ENCODE measurements at places on chromosomes 7 and 10.
A peak's percentile ranks its signal among the peaks of the same experiment; 100 is the strongest.

GRCh38 chr7:134996097-134996550 is 9.8 kb downstream of the AGBL3 start:
- no peak overlapping the region for H3K4me3 ChIP-seq
- H3K27me3 ChIP-seq, result no peaks in the 10 kb centered on the region
- H3K36me3 ChIP-seq, result peaks cover 38% of the 10 kb centered on the region
- peak; percentile 34 for ATAC-seq
- peak overlapping the region; percentile 74 for H3K27ac ChIP-seq

- ATAC-seq, result peak; percentile 88
- H3K27me3 ChIP-seq, result no peaks in the 10 kb centered on the region
- peak overlapping the region; percentile 66 for H3K4me3 ChIP-seq
- no peaks in the 10 kb centered on the region for H3K36me3 ChIP-seq
- H3K4me1 ChIP-seq, result peaks cover 61% of the 10 kb centered on the region
These were observed 41.2 kb upstream of the VCL start for GRCh38 chr10:73956476-73957359.

DNA sequence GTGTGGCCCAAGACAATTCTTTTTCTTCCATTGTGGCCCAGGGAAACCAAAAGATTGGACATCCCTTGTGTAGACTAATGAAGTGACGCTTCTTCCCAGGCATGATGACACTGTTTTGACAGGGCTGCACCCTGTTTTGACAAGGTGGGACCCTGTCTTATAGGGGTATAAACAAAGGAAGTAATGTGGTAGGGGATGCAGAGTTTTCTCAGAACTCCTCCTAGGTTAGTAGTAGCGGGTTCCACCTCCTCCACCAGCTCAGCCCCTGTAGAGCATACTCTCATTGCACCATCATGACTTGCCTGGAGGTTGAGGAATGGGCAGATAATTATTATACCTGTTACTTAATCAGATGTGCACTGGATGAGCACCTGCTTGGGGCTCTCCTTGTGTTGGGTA is 123.1 kb downstream of the CCNY start:
- ATAC-seq, result no peak
- peaks cover 23% of the 10 kb centered on the region for H3K4me1 ChIP-seq
- no peak overlapping the region for H3K4me3 ChIP-seq
- H3K36me3 ChIP-seq, result peaks cover 5% of the 10 kb centered on the region

- no peak overlapping the region for H3K27ac ChIP-seq
- H3K36me3 ChIP-seq, result no peaks in the 10 kb centered on the region
- no peak for ATAC-seq
These were observed 223.6 kb downstream of the ARL4A start for GRCh38 chr7:12911053-12911452.

- H3K27me3 ChIP-seq, result no peaks in the 10 kb centered on the region
- peaks cover 5% of the 10 kb centered on the region for H3K4me1 ChIP-seq
- no peak overlapping the region for H3K4me3 ChIP-seq
- H3K27ac ChIP-seq, result no peak overlapping the region
- no peaks in the 10 kb centered on the region for H3K36me3 ChIP-seq
These were observed 101.9 kb upstream of the LAMB4 start for GRCh38 chr7:108232076-108232475.

GRCh38 chr10:11578802-11579255 is 32.6 kb downstream of the USP6NL start:
- H3K27ac ChIP-seq, result peak overlapping the region; percentile 18
- peak overlapping the region; percentile 21 for H3K4me3 ChIP-seq
- no peaks in the 10 kb centered on the region for H3K27me3 ChIP-seq
- peak; percentile 83 for ATAC-seq

- peaks cover 18% of the 10 kb centered on the region for H3K4me1 ChIP-seq
- no peak overlapping the region for H3K4me3 ChIP-seq
- ATAC-seq, result peak; percentile 93
- no peaks in the 10 kb centered on the region for H3K27me3 ChIP-seq
- H3K27ac ChIP-seq, result peak overlapping the region; percentile 83
These were observed 35.3 kb upstream of the HIBADH start for GRCh38 chr7:27697861-27698430.

DNA sequence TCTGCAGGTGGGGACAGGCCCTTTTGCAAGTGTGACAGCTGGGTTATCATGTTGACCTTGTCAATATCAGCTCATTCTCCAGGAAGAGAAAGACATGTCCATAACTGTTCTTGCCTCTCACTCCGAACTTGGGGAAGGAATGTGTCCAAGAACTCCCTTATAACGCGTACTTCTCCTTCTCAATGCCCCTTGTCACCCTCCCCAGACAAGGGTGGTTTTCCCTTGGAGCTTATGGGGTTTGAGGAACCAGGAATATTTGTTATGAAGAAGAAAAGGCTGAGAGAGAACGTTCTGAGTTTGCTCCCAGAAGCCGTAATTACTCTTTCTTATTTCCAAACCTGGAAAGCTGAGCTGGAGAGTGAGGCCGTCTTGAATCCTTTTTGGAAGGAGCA is 77.4 kb downstream of the MKI67 start:
- H3K4me1 ChIP-seq, result peaks cover 62% of the 10 kb centered on the region
- no peaks in the 10 kb centered on the region for H3K27me3 ChIP-seq
- peak overlapping the region; percentile 87 for H3K4me3 ChIP-seq
- no peak for ATAC-seq
- peaks cover 19% of the 10 kb centered on the region for H3K36me3 ChIP-seq
- H3K27ac ChIP-seq, result peak overlapping the region; percentile 85

GRCh38 chr7:5396542-5396941 is 27.1 kb downstream of the TNRC18 start:
- H3K4me1 ChIP-seq, result peaks cover 46% of the 10 kb centered on the region
- ATAC-seq, result peak; percentile 73
- H3K27me3 ChIP-seq, result no peaks in the 10 kb centered on the region
- H3K36me3 ChIP-seq, result peaks cover 19% of the 10 kb centered on the region

GRCh38 chr10:76563286-76563685 is 1074.3 kb downstream of the KCNMA1 start:
- no peak for ATAC-seq
- no peak overlapping the region for H3K27ac ChIP-seq
- no peaks in the 10 kb centered on the region for H3K36me3 ChIP-seq

DNA sequence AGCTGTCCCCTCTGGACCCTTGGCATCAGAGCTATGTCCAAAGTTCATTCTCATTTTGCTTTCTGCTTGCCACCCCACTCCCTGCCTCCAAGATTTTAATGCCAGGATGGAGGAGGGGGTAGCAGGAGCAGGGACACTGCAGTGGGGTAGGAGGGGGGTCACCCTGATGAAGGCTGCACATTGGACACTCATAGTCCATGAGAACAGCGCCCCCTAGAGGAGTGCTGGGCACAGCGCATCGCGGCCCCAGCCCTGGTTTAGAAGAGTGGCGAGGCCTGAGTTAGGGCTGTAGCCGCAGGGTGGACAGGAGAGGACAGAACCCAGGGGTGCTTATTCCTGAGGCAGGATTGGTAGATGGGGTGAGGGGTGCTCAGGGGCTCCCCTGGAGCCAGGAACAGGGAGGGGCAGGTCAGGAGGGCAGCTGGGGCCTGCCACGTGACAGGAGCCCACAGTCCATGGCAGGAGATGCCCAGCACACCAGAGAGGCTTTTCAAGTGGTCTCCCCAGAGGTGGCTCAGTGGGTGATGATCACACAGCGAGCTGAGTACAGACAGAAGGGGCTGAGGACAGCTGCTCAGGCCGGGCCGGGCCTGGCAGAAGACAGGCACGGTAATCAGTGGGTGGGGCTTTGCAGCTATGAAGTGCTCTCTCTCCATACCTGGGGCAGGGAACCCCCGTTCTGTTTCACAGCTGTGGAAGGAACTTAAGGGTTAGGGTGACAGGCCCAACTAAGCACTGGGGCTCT is 71.4 kb downstream of the NEURL1 start:
- H3K27me3 ChIP-seq, result peaks cover 61% of the 10 kb centered on the region
- H3K27ac ChIP-seq, result no peak overlapping the region
- no peaks in the 10 kb centered on the region for H3K36me3 ChIP-seq
- ATAC-seq, result no peak
- no peak overlapping the region for H3K4me3 ChIP-seq

GRCh38 chr7:35420656-35421055 is 166.8 kb upstream of the TBX20 start:
- H3K4me1 ChIP-seq, result no peaks in the 10 kb centered on the region
- H3K36me3 ChIP-seq, result no peaks in the 10 kb centered on the region
- peaks cover 14% of the 10 kb centered on the region for H3K27me3 ChIP-seq
- H3K27ac ChIP-seq, result no peak overlapping the region
- no peak for ATAC-seq

All from stimulated activated memory B cell treated with anti-CD40 and anti-IgM and Interleukin-4, amounts not matched to agents 10 μg/mL and 1 μg/mL and 100 μg/mL, for 72 hours (primary cell).